ENCODE measurements at places on chromosomes 7 and 10.

GRCh38 chr10:11742779-11743298, 657 bp downstream of the ECHDC3 start:
- DNase-seq, result no peak

- no peak for DNase-seq
These were observed 103.8 kb downstream of the PDGFA start for GRCh38 chr7:415646-416525.

DNA sequence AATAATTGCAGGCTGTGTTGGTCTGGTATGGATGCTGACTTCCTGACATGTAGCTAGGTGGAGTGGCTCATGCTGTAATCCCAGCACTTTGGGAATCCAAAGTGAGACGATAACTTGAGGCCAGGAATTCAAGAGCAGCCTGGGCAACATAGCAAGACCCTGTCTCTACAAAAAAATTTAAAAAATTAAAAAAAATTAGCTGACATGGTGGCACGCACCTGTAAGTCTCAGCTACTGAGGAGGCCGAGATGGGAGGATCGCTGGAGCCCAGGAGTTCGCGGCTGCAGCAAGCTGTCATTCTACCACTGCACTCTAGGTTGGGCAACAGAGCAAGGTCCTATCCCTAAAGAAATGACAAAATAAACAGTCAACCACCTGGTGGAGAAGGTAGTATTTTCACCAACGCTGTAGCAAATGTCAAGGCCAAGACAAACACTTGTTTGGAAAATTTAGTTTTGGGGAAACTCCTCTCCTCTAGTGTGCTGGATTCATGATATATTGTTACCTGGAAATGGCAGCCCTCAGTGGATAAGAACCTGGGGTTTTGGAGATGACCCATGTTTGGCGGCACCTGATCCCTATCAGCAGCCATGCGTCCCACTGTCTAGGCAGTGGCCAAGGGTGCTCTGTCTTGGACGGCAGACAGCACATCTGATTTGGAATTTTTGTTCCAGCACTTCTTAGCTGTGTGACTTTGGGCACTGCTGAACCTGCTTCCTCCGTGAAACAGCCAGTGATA, 29.5 kb downstream of the CUX1 start:
- no peak for DNase-seq

- DNase-seq, result no peak
These were observed 161.2 kb downstream of the DNAJB6 start for GRCh38 chr7:157497744-157498651.

GRCh38 chr7:25611196-25611595, 382.9 kb upstream of the NPVF start:
- no peak for DNase-seq

- no peak for DNase-seq
These were observed 57.1 kb downstream of the LRRTM3 start for GRCh38 chr10:66982792-66983474.

GRCh38 chr10:102863660-102864059, 5.6 kb upstream of the AS3MT start:
- DNase-seq, result no peak

GRCh38 chr10:126171555-126171954, 216.7 kb downstream of the ADAM12 start:
- peak; percentile 6 for DNase-seq

GRCh38 chr10:70571636-70572439, 30.7 kb downstream of the PRF1 start:
- no peak for DNase-seq

DNA sequence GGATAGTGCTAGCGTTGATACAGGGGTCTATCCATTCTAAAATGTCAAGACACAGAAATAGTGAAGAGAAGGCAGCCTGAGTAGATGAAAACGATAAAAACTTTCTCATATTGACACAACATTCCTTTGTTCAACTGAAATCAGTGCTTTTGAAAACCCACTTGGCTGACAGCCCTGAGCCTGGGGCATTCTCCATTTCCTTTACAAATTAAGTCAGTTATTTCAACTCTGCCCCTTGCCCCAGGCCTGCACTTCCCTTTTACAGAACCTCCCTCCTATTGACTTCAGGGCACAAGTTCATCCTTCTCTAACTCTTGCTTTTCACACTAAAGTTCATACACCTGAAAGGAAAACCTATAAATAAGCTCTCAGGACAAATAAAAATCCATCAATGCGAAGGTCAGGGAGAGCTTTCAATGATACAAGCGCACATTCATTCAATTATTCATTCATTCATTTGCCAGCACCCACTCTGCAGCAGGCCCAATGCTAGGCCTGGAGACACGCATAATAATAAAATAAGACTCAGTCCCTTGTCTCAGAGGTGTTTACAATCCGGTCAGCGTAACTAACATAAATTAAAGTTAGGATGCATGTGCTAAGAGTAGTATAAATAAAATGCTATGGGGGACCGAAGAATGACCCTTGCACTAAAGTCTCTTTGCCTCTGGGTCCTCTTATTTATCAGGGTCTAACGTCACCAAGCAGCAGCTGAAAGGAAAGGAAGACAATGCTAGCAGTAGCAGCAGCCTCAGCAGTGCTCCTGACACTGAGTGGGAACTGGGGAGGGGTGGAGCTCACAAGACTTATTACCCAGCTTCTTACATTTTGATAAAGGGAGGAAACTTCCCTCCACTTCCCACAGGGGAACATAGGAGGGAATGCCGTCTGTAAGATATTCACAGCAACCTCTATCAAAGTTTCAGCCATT, 134.8 kb downstream of the PDE1C start:
- DNase-seq, result no peak

DNA sequence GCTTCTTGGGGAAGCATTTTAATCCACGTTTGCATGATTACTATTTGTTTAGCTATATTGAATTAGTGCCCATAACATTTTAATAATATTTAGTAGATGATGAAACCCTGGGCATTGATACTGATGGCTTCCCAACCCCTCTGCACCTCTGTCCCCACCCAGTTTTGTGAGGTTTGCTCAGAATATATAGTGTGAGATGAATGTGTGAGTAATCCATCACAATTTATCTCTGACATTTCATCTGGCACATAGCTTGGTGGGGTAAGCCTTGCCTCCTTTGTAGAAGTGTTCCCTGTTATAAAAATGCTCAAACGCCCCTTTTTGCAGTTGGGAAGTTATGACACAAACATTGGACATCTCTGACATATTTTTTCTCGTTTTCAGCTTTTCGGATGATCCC, 104.2 kb downstream of the WNT2 start:
- no peak for DNase-seq

GRCh38 chr7:43764039-43764761, 5.7 kb downstream of the BLVRA start:
- no peak for DNase-seq

GRCh38 chr7:140552240-140552679, 73.0 kb upstream of the MKRN1 start:
- no peak for DNase-seq

- no peak for DNase-seq
These were observed 19.1 kb upstream of the OTUD1 start for GRCh38 chr10:23419655-23420329.

DNA sequence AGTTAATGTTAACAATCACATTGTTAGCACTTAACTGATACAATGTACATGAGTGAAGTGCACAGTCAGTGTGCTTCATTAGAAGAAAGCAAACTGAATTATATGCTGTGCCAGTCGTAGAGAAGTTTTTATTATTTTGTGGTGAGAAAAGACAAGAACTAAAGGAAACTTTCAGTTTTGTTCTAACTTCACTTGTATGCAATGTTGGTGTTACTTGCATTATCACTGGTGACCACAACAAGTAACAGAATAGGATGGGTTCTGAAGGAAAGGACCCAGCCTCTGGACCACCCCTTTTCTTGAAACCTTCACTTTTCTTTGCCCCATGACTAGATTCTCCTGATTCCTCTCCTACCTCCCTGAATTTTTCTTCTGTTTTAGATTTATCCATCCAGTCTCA, 123.3 kb upstream of the GAD2 start:
- no peak for DNase-seq

- no peak for DNase-seq
These were observed 224.8 kb downstream of the MTERF1 start for GRCh38 chr7:91655656-91656055.

DNA sequence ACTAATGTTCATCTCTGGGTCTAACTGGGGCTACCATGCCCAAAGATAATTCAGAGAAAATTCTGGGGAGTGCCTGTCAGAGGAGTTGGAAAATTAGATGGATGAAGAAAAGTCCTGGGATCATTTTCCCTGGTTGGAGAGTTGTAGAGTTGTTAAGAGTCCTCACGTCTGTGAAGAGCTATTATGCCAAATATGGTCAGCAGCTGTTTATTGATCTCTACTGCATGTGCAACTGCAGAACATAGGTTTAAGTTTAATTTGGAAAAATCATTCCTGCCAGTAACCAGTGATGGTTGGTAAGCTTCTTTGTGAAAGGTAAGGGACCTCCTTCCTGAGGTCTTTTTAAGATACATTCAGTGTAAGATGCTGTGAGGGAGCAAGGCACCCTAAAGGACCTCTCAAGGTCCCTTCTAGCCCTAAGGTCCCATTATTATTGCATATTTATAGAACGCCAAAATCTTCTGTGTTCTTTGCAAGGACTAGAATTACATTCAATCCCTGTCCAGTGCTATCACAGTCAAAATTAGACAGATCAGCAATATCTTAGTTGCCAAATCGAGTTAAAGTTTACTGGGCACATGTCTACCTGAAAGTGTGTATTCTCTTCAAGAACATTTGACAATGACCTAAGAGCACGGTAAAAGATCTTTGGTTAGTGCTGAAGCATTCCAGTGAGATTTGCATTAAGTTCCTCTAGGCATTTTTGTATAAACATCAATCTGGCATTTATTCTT, 62.7 kb downstream of the VTI1A start:
- DNase-seq, result no peak

DNA sequence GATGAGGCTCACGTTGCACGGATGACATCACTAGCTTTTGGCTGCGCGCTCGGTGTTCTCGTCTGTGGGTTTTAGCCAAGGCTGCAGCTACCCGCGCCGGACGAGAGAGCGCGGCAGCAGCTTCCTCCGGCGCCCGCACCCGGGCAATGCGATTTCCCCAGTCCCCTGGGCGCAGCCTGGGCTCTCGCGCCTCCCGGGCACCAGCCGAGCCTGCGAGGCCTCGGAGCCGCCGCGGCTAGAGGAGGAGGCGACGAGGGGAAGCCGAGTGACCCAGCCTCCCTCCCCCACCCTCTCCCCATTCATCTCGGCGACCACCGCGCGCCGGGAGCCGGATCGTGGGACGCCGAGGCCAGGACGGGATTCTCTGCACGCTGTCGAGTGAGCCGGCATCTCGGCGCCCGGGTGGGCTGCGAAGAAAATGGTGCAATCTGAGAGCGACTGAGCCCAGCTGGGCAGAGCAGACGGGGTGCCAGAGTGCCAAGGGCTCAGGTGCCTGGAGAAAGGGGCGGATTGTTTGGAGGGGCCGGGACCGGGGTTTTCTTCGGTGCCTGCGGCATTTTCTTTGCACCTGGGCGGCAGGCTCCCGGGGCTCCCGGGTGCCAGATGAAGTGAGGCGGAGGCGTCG, 1.2 kb upstream of the TMEM178B start:
- DNase-seq, result no peak

GRCh38 chr7:28754027-28754426, 204.1 kb downstream of the TRIL start:
- no peak for DNase-seq

- DNase-seq, result no peak
These were observed 835.4 kb upstream of the PHF14 start for GRCh38 chr7:10138087-10138854.

All from thymus (tissue), 14 donors.